ENCODE measurements at places on chromosomes 6 and 20. TPM values are rescaled to one million over a fixed set of nuclear protein-coding genes. Genes with fewer than 3 reads are reported as not detected.
A peak's percentile ranks its signal among the peaks of the same experiment; 100 is the strongest.

The SGK2 gene
- 135 TPM for total RNA-seq

The TAF11 gene
- 25.0 TPM for total RNA-seq

GRCh38 chr6:36201612-36202011, 5.1 kb downstream of the BRPF3 start:
- DNase-seq: no peak

The PTCHD4 gene
- 0.12 TPM for total RNA-seq

DNA sequence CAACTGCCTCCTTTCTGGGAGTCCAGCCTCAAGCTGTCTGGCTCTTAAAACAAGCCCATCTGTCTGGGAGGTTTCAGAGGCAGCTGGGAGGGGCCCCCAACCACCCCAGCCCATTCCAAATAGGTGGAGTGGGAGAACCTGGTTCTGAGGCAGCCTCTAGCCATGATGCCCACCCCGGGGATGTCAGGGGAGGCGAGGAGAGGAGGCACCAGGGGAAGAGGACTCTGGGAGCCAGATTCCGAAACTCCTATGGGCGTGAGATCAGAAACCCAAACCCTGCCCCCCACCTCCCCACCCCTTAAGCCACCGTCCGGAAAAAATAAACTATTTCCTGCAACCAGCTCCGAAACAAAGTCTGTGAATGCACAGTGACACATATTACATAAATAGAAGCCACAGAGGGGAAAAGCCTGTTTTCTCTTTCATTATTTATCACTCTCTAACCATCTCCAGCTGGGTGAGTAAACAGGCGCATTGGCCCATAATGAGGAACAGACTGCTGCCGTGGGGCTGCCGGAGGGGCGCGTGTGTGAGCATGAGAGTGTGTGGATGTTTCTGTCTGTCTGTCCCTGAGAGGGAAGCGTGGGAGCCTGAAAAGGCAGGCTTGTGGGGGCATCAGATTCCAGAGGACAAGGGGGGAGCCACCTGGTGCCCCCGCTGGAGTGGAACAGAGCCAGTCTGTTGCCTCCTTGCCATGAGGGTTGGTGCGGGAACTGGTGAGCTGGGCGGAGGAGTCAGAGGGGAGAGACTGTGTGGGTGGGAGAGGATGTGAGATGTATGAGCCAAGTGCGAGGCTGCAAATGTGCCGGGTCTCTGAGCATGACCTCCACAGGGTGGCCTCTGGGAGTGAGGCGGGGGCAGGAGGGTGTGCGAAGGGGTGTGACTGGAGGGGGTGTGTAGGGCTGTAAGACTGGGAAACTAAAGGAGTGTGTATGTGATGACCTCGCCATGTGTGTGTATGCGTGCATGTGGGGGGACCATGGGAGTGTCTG, 14.3 kb upstream of the FOXP4 start:
- no peak for DNase-seq

DNA sequence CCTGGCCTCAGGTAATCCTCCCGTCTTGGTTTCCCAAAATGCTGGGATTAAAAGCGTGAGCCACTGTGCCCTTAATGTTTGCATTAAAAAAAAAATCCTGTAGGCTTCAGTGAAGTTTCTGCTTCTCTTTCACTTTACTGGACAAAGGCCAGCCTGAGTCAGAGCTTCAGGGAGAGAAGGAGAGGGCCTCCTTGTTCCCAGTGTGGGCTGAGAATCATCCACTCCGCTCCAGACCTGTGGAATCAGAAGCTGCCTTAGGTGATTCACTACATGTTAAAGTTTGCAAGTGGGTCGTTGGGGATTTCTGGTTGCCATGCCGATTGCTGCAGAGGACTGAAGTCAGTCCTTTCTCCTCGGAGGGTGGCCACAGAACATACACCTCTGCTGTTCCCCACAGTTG, 113.3 kb upstream of the EEF1E1 start:
- no peak for DNase-seq

GRCh38 chr20:20212675-20213096, 155.2 kb upstream of the INSM1 start:
- no peak for DNase-seq

The VWA7 gene
- total RNA-seq: 11.4 TPM

DNA sequence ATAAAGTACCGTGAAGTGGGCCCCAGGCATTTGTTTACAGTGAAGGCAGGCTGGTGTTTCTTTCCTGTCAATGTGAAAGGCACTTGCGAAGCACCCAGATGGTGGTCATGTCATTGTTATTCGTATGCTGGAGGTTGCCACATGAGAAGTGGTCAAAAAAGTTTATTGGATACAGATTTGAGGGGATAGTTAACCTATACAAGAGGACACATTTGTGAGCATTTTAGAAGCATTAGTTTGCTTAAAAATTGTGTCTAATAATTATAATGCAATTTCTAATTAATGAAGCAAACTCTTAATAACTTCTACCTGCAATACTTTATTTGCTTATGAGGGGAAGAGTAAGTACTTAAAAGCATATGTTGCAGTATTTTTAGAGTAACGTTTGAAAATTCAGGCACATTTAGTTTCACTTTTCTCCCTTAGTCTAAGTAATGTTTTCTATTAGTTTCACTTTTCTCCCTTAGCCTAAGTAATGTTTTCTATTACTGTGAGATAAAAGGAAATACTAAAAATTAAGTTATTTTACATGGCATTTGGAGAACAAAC, 120.7 kb upstream of the CLDN20 start:
- no peak for DNase-seq

The SDC4 gene
- total RNA-seq: 144 TPM

- no peak for DNase-seq
These were observed 161.4 kb upstream of the FLRT3 start for GRCh38 chr20:14498772-14499171.

GRCh38 chr6:31858707-31859106, 3.9 kb downstream of the NEU1 start:
- no peak for DNase-seq

The C6orf89 gene
- total RNA-seq: 59.3 TPM

The SLC17A3 gene
- not detected for total RNA-seq

- no peak for DNase-seq
These were observed 136.7 kb downstream of the HIVEP1 start for GRCh38 chr6:12148841-12149240.

The CDKN1A gene
- 264 TPM for total RNA-seq

The ID1 gene
- total RNA-seq: 298 TPM

The CLPSL2 gene
- total RNA-seq: not detected

The ECT2L gene
- not detected for total RNA-seq

- DNase-seq: no peak
These were observed 21.3 kb downstream of the TAF11 start for GRCh38 chr6:34866509-34866908.

GRCh38 chr6:115750946-115751345, 309.7 kb downstream of the FRK start:
- no peak for DNase-seq

DNA sequence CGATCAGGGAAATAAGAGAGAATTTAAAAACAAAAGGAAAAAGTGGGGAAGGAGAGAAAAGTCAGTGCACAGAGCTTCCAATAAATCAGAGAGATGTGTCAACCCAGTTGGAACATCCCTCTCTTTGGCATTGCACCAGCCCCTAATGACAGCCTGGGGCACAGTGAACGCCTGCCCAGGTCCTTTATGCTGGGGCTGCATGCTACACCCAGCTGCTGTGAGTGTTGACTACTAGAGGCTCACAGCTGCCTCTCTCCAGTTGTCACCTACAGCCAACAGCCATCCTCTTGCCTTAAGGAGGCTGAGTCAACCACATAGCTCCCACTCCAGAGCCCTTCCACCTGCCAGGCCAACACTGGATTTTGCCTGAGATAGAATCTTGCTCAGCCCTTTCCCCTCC, 19.0 kb downstream of the OR2H2 start:
- no peak for DNase-seq

DNA sequence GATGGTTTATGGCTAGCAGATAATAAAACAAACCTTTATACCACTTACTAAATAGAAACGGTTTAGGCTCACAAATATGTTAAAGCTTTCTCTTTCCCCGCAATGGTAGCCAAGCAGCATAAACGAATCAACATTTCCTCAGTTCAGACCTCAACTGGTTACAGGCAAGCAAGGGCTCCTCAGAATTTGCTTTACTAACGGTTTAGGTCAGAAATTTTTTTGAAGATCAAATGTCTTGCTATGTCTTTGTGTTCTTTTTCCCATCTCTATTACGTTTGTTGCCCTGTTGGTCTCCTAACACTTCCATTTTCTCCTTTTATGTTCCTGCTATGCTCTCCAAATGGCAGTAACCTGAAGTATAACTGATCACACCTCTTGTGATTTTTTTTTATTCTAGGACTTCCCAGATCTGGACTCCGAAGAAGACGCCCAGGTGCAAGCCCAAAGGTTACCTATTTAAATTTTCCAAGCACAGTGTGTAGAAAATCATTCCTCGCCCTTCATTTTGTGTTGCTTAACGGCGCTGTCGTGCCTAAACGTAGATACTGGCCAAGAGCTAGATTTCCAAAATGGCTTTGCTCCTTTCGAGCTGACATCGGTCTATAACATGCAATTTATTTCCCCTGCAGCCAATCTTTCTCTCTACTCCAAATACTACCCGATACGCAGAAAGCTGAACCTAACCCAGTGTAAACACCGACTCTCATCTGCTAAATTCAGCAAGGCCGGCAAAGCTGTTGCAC, 717 bp upstream of the ASF1A start:
- DNase-seq: peak; percentile 38

The MCCD1 gene
- total RNA-seq: not detected

DNA sequence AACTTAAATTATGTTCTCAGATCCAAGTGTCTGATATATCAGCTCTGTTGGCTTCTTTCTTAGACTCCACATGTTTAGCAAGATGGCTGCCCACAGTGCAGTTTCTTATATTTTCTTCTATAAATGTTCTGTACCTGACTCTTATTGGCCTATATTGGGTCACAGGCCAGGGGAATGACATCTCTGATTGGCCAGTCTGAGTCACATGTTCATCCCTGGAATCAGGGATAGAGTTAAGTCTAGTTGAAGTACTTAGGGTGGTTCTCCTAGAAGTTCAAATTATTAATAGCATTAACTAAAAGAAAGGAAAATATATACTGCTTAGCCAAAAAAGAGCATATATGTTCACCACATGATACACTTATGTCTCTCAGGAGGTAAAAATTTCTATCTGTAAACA, 105.3 kb upstream of the SLC22A16 start:
- DNase-seq: no peak

DNA sequence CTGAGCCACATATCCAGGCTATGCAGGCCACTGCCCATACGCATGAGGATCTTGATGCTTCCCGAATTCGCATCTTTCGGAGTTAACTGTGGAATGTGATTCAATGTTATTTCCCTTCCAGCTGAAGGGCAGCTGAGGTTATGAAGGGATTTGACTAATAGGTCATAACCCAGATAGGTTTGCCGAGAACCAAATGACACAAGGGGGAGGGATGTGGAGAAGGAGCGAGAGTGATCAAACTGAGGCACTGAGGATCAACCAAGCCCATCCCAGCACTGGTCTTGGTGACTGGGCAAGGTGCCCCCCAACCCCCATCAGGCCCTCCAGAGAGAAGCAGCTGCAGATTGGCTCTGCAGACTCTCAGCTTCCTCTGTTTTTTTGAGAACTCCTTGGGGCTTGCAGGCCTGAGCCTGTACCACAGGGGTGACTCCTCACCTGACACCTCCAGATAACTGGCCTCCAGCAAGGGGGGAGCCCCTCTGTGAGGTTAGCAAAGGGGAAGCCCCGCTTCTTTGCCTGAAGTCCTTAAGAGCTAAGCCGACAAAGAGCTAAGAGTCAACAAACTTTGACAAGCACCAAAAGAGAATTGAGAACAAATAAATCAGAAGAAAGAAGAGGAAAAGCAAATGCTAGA, 185.9 kb downstream of the PDE7B start:
- no peak for DNase-seq

The EBF4 gene
- 1.9 TPM for total RNA-seq

Data from left colon (tissue), 2 donors.